Activated naive CD4-positive, alpha-beta T cell treated with anti-CD3 and anti-CD28 coated beads for 36 hours (primary cell): ENCODE measurements at places on chromosomes 4 and X. TPM values are rescaled to one million over a fixed set of nuclear protein-coding genes. Genes with fewer than 3 reads are reported as not detected.

The PNCK gene
- 0.26 TPM for total RNA-seq

The DIAPH2 gene
- total RNA-seq: 9.4 TPM

The KLB gene
- total RNA-seq: not detected

The CENPVL2 gene
- total RNA-seq: not detected

GRCh38 chr4:168451331-168451730, 29.0 kb downstream of the DDX60L start:
- no peaks in the 10 kb centered on the region for H3K27me3 ChIP-seq
- H3K27ac ChIP-seq: peak overlapping the region; percentile 0
- no peak overlapping the region for H3K4me3 ChIP-seq
- peaks cover 34% of the 10 kb centered on the region for H3K4me1 ChIP-seq

DNA sequence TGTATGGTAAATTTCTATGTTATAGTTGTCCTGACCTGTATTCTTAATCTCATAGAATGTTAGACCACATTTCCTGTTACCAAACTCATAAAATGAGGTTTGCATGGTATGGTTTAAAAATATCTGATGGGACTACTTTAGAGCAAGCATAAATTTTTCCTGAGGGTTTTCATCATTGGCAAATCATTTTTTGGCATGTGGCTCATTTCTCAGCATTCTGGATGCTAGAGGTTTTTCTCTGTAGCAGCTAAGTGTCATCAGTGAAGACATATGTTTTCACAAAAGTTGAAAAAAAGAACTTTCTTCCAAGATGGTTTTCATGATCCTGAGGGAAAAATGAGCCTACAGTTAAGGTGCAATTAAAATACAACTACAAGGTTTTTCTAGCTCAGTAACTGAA, 503.5 kb upstream of the FAM47C start:
- no peaks in the 10 kb centered on the region for H3K27me3 ChIP-seq
- no peaks in the 10 kb centered on the region for H3K4me1 ChIP-seq
- H3K4me3 ChIP-seq: no peak overlapping the region

DNA sequence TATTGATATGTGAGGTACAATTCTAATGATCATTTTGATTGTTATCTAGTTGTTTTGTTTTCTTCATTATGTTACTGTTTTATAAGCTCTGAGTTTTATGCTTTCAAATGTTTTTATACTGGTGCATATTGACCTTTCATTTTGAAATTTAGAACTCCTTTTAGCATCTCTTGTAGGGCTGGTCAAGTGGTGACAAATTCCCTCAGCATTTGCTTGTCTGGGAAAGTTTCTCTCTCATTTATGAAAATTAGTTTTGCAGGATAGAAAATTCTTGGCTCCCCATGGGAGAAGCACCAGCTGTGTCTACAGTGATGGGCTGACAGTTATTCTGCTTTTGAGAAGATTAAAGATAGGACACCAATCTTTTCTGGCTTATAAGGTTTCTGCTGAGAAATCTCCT, 105.3 kb upstream of the SPRY1 start:
- no peak overlapping the region for H3K27ac ChIP-seq
- H3K4me1 ChIP-seq: no peaks in the 10 kb centered on the region
- H3K36me3 ChIP-seq: peaks cover 58% of the 10 kb centered on the region
- H3K4me3 ChIP-seq: no peak overlapping the region

GRCh38 chrX:21837056-21837455, 2.4 kb upstream of the MBTPS2 start:
- no peaks in the 10 kb centered on the region for H3K36me3 ChIP-seq
- H3K27ac ChIP-seq: no peak overlapping the region
- H3K27me3 ChIP-seq: no peaks in the 10 kb centered on the region
- DNase-seq: no peak
- H3K4me1 ChIP-seq: peaks cover 9% of the 10 kb centered on the region

- H3K27ac ChIP-seq: no peak overlapping the region
- no peak overlapping the region for H3K4me3 ChIP-seq
- DNase-seq: no peak
Observed at GRCh38 chr4:112381996-112382692, 85.0 kb downstream of the ALPK1 start.

DNA sequence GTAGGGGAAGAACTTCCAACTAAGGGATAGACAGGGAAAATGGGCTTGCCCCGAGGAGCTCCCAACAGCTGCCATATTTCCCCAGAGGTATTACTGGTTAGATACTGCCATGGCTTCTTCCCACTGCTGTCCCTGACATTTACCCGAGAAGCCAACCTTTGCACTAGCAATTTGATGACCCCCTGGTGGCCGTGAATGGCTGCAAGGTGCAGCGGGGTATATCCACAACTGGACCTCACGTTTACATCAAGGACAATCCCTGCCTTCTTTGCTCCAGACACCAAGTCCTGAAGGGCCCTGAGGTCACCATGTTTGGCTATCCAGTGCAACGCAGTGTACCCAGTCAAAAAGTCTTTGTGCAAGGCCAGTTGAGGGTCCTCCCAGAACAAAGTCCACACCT, 2.3 kb downstream of the SOWAHB start:
- H3K27ac ChIP-seq: no peak overlapping the region
- H3K4me1 ChIP-seq: peaks cover 9% of the 10 kb centered on the region
- no peak for DNase-seq
- H3K4me3 ChIP-seq: no peak overlapping the region
- no peaks in the 10 kb centered on the region for H3K36me3 ChIP-seq
